ENCODE measurements at places on chromosomes 7 and 10. TPM values are rescaled to one million over a fixed set of nuclear protein-coding genes. Genes with fewer than 3 reads are reported as not detected.

Gene FAM24A
- total RNA-seq = not detected

Gene OR2A42
- total RNA-seq = not detected

Gene SPDYE16
- total RNA-seq = 0.41 TPM

GRCh38 chr10:33772370-33773252, 438.1 kb upstream of the NRP1 start:
- H3K4me3 ChIP-seq = no peak overlapping the region
- no peaks in the 10 kb centered on the region for H3K27me3 ChIP-seq
- H3K36me3 ChIP-seq = no peaks in the 10 kb centered on the region
- DNase-seq = no peak

DNA sequence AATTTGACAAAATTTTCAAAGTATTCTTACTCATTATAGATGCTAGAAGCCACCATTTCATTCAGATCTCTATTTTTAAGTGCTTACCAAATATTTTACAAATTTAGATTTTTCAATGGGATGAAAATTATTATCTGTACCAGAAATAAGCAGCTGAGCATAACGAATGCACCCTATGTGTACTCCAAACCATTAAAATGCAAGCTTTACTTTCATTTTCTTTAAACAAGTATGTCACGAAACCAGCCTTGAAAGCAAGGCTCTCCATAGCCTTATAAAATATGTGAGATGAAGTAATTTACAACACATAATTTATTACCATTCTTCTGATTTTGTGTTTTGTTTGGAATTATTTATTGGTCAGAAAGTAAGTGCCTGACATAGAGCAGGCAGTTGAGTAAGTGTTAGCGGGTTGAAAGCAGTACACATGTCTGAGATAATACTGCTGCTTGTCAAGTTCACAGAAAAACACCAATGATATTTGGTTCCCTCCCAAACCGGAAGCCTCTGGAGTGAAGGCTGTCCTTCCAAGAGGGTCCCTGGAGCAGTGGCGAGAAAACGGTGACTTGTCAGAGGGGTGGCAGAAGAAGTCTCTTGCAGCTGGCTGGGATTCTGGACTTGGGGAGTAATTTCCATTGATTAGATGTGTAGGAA, 322.7 kb upstream of the PFKP start:
- no peak for DNase-seq
- H3K4me3 ChIP-seq = no peak overlapping the region
- H3K27ac ChIP-seq = no peak overlapping the region
- H3K27me3 ChIP-seq = no peaks in the 10 kb centered on the region
- no peaks in the 10 kb centered on the region for H3K4me1 ChIP-seq

GRCh38 chr7:74462707-74463100, 9.0 kb downstream of the GTF2IRD1 start:
- H3K27ac ChIP-seq = no peak overlapping the region
- DNase-seq = no peak
- no peak overlapping the region for H3K4me3 ChIP-seq
- H3K4me1 ChIP-seq = peaks cover 21% of the 10 kb centered on the region
- no peaks in the 10 kb centered on the region for H3K27me3 ChIP-seq
- no peaks in the 10 kb centered on the region for H3K36me3 ChIP-seq

Measured in prostate gland (tissue), 2 donors.